ENCODE measurements at places on chromosomes 13 and 19. TPM values are rescaled to one million over a fixed set of nuclear protein-coding genes. Genes with fewer than 3 reads are reported as not detected.

GRCh38 chr13:22316494-22317025 is 645.7 kb downstream of the FGF9 start:
- no peak for DNase-seq

- DNase-seq: no peak
These were observed 5.2 kb upstream of the ADPRHL1 start for GRCh38 chr13:113458253-113459065.

- no peak for DNase-seq
These were observed 10.0 kb downstream of the ARHGAP45 start for GRCh38 chr19:1076951-1077350.

DNA sequence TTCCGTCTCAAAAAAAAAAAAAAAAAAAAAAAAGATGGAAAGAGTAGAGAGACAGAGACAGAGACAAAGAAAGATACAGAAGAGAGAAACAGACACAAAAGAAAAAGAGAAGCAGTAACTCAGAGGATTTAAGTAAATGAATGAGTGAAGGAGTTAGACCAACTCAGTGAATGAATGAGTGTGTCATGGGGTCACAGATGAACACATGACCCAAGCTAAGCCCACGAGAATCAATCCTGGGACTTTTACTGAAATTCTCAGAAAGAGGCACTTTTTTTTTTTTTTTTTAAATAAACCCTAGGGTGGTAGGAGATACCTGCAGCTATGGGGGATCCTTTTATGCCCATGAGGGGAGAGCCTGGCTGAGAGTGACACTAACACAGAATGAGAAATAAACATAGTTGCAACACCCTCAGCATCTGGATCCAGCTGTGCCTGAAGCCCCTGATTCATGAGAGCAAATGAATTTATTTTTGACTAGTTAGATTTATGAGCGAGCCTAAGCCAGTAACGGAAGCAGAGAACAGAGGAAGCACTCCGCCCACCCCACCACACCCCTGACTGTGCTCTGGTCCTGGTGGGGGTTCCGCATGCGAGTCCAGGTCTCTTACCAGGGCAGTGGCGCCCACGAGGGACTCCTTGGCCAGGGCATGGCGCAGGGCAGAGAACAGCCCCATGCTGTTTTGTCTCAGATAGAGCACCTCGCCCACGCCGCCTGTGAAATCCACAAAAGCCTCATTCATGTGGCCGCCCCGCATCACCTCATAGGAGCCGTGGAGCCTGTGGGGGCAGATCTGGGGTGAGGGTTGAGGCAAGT is 4.6 kb downstream of the CAPN12 start:
- no peak for DNase-seq

DNA sequence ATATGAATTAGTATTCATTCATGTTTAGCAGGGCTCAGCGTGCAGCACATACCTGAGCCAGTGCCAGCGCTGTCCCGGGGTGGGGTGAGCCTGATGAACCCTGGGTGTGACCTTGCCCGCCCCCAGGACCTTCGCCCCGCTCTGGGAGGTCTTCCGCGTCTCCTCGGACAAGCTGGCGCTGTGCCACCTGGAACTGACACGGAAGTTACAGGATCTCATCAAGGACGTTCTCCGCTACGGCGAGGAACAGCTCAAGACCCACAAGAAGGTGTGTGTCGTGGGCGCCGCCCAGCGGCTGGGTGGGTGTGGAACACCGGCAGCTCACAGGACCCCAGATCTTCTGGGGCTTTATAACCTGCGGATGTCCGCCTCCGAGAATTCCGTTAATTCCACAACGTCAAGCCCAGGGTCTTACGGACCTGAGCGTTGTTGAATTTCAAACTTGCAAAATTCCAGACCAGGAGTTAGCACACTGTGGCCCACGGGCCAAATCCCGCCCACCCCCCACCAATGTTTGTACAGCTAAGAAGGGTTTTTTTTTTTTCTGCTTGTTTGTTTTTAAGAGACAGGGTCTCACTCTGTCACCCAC is 15.4 kb downstream of the FCHO1 start:
- peak; percentile 53 for DNase-seq

GRCh38 chr13:47455626-47456025 is 545.4 kb downstream of the SUCLA2 start:
- DNase-seq: no peak

- no peak for DNase-seq
These were observed 5.2 kb downstream of the AKT2 start for GRCh38 chr19:40279761-40280607.

Gene KCNRG
- total RNA-seq: 1.0 TPM

Gene OR1I1
- total RNA-seq: not detected

Gene PCDH17
- total RNA-seq: 2.5 TPM

Gene FGF22
- total RNA-seq: not detected

Gene ETV2
- 6.6 TPM for total RNA-seq

All from prostate gland (tissue), 2 donors.